Stimulated activated effector memory CD8-positive, alpha-beta T cell treated with anti-CD3 and anti-CD28 coated beads, Interleukin-12 subunit alpha, Interleukin-12 subunit beta, amount 100 ng/mL, for 72 hours (primary cell): ENCODE measurements at places on chromosomes 2 and 18.

DNA sequence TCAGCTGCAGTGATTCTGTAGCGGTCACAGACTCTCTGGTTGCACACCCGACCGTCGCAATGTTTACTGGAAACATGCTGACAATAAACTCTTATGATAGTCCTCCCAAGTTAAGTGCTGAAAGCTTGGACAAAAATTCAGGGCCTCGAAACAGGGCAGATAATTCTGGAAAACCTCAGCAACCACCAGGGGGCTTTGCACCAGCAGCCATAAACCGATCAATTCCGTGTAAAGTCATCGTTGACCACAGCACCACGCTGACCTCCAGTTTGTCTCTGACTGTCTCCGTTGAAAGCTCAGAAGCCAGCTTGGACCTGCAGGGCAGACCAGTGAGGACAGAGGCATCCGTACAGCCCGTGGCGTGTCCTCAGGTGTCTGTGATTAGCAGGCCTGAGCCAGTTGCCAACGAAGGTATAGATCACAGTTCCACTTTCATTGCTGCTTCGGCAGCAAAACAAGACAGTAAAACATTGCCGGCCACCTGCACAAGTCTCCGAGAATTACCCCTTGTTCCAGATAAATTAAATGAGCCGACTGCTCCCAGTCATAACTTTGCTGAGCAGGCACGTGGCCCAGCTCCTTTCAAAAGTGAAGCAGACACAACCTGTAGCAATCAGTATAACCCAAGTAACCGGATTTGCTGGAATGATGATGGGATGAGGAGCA is 166.1 kb downstream of the ASXL3 start:
- no peak for DNase-seq

DNA sequence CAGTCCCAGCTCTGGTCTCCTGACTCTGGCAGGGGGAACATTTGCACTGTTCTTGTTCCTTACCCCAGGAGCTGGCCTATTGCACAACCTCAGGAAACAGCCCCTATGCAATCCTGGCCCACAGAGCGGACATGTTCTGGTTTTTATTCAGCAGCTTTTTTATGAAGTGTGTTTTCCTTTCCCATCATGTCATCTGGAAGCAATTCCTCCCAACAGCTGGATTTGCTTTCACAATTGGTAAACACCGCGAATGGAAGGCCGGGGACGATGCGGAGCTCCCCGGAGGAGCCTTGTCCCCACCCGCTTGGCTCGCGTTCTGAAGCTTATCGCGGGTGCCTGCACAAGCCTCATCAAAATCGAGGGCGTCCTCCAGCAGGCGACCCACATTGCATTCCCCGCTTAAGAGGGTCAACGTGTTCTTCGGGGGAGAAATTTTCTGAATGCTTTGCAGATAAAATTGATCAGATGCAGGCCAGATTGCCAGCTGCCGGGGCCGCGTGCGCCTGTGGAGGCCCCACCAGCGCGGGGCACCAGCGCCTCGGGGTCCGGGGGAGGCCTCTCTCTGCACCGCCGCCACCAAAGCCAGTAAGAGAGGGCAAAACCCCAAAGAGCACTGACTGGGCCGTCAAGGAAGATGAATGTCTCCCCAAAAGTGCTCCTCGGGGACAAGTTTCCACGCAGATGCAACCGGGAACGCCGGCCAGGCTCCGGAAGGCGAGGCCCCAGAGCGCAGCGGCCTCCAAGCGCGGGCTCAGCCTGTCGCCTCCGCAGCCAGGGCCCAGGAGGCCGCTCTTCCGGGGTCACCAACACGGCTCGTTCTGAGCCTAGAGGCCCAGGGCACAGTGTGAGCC is 60.3 kb upstream of the SP3 start:
- no peak for DNase-seq

DNA sequence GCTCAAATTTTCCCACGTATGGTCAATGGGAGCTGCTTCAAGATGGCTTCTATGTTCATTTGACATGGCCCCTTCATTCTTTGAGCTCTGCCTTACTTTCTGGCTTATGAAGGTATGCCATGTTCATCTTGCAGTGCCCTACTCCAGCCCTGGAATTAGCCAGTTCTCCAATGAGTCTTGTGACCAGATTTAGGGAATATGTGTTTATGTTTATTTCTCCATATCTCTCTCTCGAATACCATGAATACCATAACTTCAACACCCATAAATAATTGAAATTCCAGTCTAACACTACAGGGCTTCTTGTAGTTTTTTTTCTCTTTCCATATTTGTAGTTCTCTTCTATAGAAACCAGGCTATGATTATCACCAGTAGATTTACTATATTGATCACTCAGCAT is 39.7 kb downstream of the EPB41L5 start:
- no peak for DNase-seq

DNA sequence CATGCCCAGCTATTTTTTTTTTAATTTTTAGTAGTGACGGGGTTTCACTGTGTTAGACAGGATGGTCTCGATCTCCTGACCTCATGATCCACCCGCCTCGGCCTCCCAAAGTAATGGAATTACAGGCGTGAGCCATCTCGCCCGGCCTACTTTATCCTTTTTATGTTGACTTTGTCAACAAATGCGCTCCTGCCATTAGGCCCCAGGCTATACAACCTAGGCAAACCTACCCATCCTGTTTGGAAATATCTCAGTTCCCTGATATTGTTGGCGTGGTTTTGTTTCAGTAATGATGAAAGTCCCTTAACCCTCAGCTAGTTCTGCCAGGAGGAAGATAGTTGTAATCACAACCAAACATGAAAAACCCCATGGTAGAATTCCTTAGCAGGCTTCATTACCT is 249.4 kb upstream of the SOX11 start:
- no peak for DNase-seq

DNA sequence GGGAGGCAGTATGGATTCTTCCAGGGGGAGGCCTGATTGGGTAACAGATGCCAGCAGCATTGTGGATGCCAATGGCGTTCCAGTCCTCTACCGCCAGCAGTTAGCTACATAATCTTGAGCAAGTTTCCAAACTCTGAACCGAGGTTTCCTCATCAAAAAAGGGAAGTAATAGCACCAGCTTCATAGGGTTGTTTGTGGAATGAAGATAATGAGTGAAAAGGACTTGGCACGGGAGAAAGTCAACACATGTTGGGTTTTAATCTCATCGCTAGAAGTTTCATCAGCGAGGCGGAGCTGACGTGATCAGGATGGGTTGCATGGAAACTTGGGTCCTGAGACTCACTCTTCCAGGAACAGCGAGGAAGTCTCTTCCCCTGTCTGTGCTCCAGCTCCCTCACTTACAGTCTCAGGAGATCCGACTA is 266.7 kb downstream of the SH3BP4 start:
- DNase-seq = no peak

GRCh38 chr2:157899125-157899839 is 23.2 kb upstream of the ACVR1 start:
- peak; percentile 71 for DNase-seq

DNA sequence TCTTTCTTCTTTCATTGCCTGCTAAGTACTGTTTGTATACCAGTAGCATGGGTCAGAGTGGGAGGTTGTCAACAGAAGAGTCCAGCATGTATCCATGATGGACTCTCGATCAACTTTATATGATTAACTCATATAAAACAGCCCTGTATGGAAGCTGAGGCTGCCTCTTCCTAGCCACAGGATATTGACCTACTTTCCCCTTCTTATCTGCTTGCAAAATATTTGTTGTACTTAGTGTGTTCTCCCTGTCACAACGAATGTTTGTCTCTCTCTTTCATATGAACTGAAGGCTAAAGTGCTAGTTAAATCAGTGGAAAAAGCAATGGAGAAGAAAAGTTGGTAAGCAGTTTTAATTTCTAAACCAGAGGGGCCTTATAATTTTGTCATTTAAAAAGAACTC is 17.8 kb downstream of the MYO1B start:
- DNase-seq = no peak

DNA sequence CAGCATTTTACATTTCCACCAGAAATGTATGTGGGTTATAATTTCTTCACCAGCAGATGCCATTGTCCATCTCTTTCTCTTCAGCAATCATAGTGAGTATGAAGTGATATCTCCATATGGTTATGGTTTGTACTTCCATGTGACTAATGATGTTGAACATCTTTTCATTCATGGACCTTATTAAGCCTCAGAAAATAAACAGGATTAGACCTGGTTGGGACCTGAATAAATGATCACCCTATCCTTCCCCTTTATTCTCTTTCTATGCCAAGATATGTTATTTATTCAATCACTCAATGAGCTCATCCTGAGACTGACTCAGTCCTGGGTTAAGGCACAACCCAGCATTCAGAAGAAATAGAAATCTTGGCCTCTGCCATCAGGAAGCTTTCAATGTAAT is 86.6 kb downstream of the ANTXR1 start:
- DNase-seq = no peak

DNA sequence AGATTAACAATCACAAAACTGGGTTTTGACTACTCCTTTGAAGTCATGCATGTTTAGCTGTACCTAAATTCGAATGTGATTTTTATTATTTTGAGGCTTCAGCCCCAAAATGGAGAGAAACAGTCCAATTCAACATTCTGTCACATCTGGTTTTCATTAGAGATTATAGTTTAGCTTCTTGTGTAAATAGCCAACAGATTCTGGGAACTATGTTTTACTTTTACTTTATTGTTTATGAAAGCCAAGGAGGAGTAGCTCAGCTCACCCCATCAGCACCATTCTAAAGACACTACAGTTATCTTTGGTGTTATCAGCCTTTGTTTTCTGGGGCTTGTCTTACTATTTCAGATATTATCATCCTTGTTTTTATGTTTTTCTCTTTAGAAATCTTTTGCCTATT is 465.0 kb upstream of the CWC22 start:
- no peak for DNase-seq

DNA sequence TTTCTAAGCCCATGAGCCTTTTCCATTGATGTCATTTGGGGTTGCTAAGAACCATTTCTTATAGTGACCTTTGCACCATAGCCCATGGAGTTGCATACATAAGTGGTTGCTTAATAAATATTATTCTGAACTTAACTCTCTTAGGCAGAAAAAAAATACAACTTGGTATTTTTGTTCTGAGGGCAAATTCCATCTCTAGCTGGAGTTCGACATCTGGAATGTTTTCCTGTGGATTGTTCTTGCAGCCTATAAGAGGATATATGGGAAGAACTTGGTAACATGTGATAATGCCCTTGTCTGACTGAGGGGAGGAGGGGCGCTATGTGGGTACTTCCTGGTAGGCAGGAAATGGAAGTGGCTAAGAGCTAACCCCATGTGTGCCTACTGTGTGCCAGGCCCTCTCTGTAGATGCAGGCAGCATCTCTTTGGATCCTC is 20.7 kb downstream of the IGFBP2 start:
- no peak for DNase-seq

DNA sequence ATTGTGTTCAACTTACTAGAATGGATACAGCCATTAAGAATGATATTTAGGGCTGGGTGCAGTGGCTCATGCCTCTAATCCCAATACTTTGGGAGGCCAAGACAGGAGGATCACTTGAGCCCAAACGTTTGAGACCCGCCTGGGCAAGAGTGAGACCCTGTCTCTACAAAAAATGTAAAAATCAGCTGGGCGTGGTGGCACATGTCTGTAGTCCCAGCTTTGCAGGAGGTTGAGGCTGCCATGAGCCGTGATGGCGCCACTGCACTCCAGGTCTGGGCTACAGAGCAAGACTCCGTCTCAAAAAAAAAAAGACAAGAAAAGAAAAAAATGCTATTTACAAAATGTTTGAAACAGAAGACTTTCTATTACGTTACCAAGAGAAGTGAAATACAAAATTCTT is 30.0 kb downstream of the REEP1 start:
- DNase-seq = no peak

- DNase-seq = no peak
These were observed 38.4 kb downstream of the ZAP70 start for GRCh38 chr2:97751752-97752151.

DNA sequence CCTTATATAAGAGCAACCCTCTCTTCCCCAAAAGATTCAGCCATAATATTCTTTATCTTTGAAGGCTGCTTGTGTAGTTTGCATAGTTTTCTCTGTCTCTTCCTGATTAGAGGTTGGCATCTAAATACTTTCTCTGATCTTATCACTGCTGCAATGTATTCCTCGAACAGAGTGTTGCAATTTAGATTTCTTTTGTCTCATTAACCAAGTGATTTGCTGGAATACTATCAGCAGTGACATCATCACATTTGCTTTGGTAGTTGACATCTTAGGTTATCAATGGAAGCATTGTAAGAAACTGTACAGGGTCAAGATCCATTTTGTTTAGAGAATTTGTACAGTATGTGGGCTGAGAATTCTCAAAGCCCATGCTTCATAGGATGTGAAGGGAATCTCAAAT is 72.0 kb upstream of the NEUROD1 start:
- DNase-seq = no peak

GRCh38 chr2:119523383-119523951 is 816 bp downstream of the SCTR start:
- DNase-seq = no peak

DNA sequence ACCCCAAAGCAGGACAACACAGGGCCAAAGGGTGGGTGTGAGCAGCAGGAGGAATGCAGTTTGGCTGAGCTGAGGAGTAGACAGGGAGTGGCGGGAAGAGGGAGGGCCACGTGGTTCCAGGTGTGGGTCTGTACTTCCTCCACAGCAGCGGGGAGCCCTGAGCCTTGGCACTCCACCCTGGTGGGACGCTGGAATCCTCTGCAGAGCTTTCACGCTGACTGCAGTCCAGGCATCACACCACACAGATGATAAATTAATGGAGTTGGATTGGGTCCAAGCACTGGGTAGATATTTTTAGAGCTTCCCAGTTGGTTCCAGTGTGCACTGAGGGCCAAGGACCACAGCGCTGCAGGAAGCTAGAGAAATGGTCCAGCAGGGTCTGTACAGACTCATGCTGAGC is 67.0 kb upstream of the TMEM200C start:
- DNase-seq = no peak

- DNase-seq = no peak
These were observed 54.2 kb upstream of the FZD5 start for GRCh38 chr2:207823865-207824264.

GRCh38 chr2:240149943-240150784 is 9.7 kb upstream of the OTOS start:
- DNase-seq = no peak

GRCh38 chr18:30582078-30582477 is 460.5 kb downstream of the DSC3 start:
- no peak for DNase-seq

DNA sequence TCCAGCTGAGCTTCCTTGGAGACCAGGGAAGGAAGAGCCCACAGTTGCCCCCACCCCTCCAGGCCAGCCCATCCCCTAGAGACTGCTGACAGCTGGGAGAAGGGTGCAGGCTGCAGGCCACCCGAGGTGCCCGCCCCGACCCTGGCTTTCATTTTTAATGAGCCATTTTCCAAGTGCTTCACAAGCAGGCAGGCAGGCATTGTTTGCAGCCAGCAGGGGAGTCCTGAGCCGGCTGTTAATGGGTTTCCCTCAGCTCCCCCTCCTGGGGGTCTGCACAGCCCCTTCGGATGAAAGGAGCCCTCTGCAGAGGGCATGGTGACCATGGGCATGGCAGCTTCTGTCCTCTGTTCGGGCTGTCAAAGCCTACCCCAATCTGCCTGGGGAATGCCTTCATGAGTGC is 94.5 kb downstream of the ZBTB7C start:
- no peak for DNase-seq
